ENCODE measurements at places on chromosomes 7 and 10.

DNA sequence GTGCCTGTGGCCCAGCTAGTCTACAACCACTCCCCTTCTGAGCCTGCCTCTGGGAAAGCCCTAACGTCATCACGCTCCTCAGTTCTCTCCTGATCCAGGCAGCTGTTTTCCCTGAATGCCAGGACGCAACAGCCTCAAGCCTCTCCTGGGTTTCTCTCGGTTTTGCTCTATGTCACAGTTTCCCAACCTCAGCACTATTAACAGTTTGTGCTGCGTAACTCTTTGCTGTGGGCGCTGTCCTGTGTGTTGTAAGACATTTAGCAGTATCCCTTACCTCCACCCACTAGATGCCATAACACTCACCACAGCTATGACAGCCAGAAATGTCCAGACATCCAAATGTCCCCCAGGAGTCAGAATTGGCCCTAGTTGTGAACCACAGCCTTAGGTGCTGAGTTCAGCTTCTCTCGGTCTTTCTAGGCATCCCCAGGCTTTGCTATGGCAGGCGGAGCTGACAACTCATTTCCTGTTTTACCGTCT is 226.3 kb upstream of the NPVF start:
- no peak for DNase-seq

GRCh38 chr10:124075231-124075955 is 18.0 kb downstream of the CHST15 start:
- DNase-seq: no peak

DNA sequence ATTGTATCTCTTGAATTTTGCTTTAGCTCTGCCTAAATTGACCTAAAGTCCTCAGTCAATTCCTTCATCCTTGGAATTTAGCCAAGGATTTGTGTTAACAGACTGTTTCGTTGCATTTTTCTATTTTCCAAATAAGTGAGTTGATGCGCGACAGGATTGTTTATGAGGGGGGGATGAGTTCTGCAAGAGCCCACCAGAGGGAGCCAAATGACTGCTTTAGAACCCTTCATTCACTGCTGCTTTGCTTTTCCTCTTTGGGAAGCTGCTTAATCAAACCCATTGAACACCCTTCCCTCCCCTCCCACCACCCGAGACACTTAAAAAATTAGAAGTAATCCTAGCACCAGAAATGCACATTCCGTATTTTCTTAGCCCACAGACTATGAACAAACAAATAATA is 33.7 kb upstream of the PTF1A start:
- DNase-seq: peak; percentile 35

- no peak for DNase-seq
Observed at GRCh38 chr10:52631648-52632047, 140.9 kb downstream of the MBL2 start.

DNA sequence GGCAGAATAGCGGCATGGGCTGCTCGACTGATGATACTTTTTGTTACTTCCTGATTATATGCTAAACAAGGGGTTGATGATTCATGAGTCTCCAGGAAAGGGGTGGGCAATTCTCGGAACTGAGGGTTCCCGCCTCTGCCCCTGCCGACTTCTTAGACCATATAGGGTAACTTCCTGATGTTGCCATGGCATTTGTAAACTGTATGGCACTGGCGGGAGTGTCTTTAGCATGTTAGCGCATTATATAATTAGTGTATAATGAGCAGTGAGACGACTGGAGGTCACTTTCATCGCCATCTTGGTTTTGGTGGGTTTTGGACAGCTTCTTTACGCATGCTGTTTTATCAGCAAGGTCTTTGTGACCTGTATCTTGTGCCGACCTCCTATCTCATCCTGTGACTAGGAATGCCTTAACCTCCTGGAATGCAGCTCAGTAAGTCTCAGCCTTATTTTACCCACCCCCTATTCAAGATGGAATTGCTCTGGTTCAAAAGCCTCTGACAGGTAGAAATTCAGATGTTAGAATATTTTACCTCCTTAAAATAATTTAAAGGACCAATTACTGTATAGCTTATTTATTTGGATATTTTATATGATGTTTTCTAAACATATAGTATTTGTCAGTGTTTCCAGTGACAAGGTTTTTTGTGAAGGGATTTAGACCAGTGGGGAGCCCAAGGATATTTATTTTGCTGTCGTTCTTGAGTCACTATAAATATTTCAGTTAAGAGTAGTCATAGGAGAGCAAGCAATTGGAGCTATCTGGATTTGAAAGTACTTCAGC is 90.1 kb upstream of the PIK3CG start:
- no peak for DNase-seq

GRCh38 chr10:61733358-61733940 is 70.7 kb downstream of the CABCOCO1 start:
- DNase-seq: peak; percentile 19

DNA sequence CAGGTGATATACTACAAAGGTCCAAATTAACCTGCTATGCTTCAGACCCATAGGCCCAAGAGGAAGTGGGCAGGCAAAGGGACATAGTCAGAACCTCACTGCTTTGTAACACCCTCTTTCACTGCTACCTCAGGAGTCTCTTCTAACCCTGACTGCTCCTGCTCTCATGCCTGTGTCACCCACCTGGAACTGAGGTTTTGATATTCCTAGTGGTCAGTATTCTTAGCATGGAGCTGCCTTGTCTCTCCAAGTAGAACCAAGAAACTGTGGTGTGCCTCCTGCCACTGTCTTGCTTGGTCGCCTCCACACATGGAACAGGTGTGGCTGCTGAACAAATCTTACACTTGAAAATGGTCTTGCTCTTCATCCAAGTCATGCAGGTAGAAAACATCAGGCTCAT is 677.5 kb downstream of the XPNPEP1 start:
- no peak for DNase-seq

- DNase-seq: no peak
Observed at GRCh38 chr7:155477476-155477875, 19.5 kb downstream of the EN2 start.

DNA sequence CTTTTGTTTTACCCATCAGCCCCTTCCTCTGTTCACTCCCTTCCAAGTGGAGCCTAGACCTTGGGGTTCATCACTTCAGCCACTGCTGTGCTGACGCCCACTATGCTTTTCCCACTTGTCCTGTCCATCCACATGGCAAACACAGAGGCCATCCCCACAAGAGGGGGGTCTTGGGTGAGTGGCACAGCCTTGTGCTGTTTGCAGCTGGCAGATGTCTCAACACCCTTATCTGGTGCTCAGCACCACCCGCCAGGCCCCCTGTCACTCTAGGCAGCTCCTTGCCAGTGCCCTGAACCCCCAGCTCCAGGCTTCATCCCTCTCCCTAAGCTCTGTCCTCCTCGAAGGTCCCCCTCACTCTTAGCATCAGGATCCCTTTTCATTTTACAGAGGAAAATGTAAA is 13.1 kb downstream of the BLVRA start:
- no peak for DNase-seq

GRCh38 chr7:132131196-132131595 is 445.1 kb downstream of the PLXNA4 start:
- DNase-seq: no peak

DNA sequence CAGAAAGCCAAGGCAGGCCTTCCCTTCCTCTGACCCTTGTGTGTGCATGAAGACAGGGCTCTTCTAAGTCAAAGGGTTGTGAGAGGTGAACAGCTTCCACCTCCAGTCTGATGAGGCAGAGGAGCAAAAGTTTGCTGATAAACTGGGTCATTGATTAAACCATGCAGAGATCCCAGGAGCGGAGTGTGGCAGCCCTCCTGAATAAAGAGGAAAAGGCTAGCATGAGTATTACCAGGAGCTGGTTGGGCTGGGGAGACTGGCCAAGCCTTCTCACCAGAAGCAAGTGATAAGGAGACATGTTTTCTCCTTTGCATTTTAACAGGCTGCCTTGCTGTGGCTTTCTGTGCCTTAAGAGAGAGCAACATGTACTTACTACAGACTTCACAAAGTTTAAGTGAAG is 10.2 kb downstream of the LMOD2 start:
- DNase-seq: no peak

All from naive thymus-derived CD4-positive, alpha-beta T cell (primary cell).